ENCODE measurements at places on chromosomes 7 and 10. TPM values are rescaled to one million over a fixed set of nuclear protein-coding genes. Genes with fewer than 3 reads are reported as not detected.

SPDYE2 gene
- total RNA-seq, result not detected

SPDYE2B gene
- total RNA-seq, result not detected

GPR85 gene
- 1.2 TPM for total RNA-seq

FOXI2 gene
- total RNA-seq, result not detected

UCMA gene
- total RNA-seq, result not detected

CRCP gene
- 25.2 TPM for total RNA-seq

FZD8 gene
- total RNA-seq, result 30.2 TPM

SYNPO2L gene
- not detected for total RNA-seq

PDGFA gene
- total RNA-seq, result 91.9 TPM

Measured in epithelial cell of umbilical artery (primary cell).